ENCODE measurements at places on chromosomes 11 and 22.

DNA sequence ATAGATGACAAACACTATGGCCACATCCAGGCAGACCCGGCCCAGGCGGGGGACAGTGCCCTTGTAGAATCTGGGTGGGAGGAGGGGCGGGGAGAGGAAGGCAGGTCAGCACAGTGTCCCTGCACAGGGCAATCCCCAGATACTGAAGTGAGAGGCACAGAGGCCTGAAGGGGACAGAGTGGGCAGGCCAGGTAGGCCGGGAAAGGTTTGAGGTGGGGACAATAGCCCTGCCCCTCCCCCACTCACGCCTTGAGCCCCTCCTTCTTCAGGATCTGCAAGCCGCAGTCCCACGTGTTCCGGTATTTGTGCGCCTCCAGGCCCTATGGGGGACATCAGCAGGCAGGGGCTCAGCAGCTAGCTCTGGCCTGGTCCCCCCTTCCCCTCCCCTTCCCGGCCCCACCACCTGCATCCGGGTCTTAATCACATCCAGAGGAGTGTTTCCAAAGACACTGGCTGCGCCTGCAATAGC lies 2.3 kb downstream of the SLC25A1 start:
- DNase-seq = no peak

DNA sequence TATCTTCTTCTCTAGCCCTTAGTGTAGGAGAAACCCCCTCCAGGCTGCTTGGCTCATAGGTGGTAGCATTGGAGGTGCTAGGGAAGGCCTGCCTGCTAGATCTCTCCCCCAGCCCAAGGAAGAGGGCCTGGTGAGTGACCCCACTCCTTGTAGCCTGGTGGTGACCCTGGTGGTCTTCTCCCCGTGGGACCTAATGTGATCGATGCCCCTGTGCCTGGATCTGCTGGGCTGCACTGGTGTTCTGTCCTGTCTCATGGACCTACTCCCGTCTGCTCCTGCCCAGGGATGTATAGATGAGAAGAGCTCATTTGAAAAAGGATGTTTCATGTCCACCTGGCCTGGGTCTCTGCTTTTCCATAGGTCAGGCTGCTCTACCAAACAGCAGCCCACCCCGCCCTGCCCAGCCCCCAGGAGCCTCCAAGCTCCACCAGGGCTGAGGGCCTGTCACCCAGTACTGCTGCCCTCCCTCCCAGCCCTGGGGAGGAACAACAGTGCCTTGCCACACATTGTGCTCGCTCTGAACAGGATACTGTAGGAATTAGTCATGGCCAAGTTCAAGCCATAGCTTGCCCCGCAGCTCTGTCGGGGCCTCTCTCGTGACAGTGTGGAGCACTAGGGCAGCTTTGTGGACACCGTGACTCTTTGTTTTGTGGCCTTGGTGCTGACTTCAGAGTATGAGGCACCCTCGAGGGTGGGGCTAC lies 19.7 kb downstream of the SLC37A2 start:
- DNase-seq = no peak

- no peak for DNase-seq
These were observed 243.7 kb downstream of the BRD1 start for GRCh38 chr22:49583886-49584505.

GRCh38 chr11:64848826-64849597 lies 4.6 kb upstream of the CDC42BPG start:
- DNase-seq = no peak

GRCh38 chr11:73578592-73579185 lies 19.2 kb downstream of the FAM168A start:
- DNase-seq = no peak

GRCh38 chr22:36928786-36929535 lies 15.5 kb downstream of the CSF2RB start:
- no peak for DNase-seq

GRCh38 chr11:4695442-4695841 lies 2.2 kb downstream of the OR51E2 start:
- no peak for DNase-seq

GRCh38 chr22:44259366-44260215 lies 53.2 kb downstream of the SHISAL1 start:
- no peak for DNase-seq

- DNase-seq = no peak
These were observed 31.4 kb downstream of the RSPH14 start for GRCh38 chr22:23110190-23110921.

- no peak for DNase-seq
These were observed 67.8 kb downstream of the MIAT start for GRCh38 chr22:26725012-26725676.

- DNase-seq = no peak
These were observed 84.1 kb downstream of the DGCR2 start for GRCh38 chr22:19038164-19038546.

GRCh38 chr11:76252631-76253070 lies 46.3 kb upstream of the WNT11 start:
- DNase-seq = no peak

DNA sequence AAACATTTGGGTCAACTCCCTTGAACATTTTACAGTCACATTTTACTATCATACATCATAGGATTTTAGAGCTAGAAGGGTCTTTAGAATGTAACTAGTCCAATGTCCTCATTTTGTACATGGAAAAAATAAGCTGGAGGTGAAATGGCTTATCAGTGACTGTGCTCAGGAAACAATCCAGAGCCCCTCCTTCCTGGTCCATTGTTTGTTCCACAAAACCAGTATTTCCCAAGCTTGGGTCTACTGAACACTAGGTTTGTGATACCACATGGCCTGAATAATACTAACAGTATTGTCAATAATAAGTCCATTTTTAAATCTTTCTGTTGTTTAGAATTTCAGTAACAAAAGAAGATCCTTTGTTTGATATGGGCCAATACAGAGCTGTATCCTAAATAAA lies 27.1 kb downstream of the PDGFD start:
- DNase-seq = no peak

DNA sequence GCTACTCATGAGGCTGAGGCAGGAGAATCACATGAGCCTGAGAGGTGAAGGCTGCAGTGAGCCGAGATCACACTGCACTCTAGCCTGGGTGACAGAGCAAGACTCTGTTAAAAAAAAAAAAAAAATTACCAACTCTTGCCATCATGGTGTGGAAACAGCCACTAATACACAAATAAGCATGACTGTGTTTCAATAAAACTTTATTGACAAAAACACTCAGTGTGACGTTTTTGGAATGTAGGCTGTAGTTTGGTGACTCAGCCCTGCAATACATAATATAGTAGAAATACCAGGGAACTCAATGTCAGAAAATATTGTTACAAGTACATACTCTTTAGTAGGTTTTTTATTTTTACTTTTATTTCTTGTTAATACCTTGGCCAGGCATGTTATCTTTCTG lies 207.1 kb downstream of the CASP12 start:
- no peak for DNase-seq

DNA sequence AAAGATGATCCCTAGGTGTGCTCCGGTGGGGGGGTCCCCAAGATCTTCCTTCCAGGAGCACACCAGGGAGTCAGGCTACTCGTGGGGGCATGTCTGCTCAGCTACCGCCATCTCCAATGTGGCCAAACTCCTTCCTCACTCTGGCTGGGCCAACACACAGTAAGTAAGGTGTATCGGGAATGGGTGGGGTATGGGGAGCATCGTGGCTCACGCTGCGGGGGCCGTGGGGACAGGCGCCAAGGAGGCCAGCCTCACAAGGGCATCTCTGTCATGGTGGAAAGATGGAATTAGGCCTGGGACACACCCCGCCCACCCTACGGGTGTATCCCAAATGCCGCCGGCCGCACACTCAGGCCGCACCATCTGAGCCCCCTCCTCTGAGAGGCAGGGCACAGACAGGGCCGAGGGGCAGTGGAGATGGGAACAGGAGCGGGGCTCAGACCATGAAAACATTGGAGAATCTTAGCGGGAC lies 8.3 kb downstream of the IGF2 start:
- no peak for DNase-seq

- DNase-seq = no peak
These were observed 462.1 kb downstream of the OPCML start for GRCh38 chr11:133070021-133070713.
